T-helper 9 cell (primary cell): ENCODE measurements at places on chromosomes 5 and 9.

DNA sequence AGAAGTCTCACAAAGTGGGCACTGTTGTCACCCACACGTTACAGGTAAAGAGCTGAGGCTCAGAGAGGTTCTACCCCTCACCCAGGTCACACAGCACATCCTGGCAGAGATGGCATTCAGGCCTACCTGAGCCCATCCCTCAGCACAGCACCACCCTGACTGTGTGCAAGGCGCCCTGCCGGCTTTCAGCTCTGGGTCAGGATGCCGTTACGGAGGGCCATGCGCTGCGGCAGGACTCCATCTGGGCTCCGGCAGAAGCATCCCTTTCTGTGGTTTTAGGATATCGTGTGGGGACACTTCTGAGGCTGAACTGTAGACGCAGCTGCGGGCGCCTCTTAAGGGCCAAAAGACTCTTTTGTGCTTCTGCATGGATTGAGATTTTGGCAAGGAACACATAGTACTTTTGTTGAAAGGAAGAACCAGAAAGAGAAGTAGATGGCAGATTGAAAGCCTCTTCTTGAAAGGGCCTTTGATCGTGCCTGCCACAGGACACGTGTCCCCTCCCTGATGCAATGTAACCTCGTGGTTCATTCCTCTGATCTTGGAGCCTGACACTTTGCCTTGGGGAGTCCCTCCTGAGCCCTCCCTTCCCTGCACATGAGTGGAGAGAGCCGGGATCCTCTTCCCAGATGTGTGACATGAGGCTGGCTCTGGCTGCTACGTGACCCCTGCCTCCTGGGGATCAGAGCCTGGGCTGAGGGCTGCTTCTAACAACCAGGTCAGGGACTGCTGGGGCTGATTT lies 31.3 kb downstream of the USP20 start:
- no peak for DNase-seq

DNA sequence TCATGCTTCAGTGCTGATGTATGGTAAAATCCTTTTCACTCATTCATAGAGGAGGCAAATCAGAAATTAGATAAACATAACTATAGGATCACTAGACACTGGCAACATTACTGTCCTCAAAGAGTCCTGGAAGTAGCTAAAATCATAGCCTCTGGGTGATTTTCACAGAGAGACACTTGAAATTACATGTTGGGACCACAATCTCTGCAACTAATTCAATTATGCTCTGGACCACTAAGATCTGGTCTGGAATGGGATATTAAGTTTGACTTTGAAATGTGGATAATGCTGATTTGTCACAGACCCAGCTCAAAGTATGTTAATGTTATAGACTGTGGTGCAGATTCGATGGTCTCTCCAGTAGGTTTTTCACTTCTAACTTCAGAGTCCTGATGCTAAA lies 214.6 kb upstream of the CCNH start:
- no peak for DNase-seq

DNA sequence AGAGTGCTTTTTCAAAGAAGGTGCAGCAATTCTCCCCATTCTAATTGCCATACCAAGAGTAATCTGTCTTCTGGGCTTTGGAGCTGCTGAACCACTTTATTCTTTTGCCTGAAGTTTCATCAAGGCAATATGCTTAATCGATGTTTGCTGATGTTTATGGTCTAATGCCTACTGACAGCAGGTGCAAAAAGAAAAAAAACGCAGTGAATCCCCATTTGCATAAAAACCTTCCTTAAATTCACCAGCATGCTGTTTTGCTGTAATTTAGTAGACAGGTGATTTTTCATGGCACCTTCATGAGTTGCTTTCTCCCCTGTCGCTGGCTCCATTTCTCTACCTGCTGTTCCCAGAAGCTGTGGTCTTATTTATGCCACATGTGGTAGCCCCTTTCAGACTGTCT lies 83.1 kb upstream of the MAST4 start:
- DNase-seq: no peak

- no peak for DNase-seq
Observed at GRCh38 chr5:24789611-24790351, 145.0 kb upstream of the CDH10 start.

DNA sequence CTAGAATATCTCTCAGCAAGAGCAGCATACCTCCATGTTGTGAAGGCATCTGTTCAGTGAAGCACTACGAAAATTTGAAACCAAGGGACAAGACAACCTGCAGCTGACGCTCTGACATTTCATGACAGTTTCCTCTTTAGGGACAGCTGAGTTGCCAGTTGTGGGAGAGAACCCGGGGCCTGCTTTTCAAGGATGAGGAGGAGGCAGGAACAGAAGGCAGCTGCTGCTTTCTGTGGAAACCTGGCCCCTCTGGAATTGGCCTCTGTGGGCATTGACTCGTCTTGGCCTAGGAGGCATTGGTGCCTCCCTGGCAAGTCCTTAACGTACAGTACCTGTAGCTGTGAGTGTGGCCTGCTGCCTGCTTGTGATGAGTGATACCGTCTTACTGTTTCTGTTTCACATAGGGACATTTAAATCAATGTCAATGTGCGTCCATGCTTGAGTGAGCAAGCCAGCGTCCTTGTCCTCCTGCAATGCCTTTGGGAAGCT lies 21.6 kb downstream of the SLC46A2 start:
- no peak for DNase-seq
